ENCODE measurements at places on chromosomes 4 and X.
A peak's percentile ranks its signal among the peaks of the same experiment; 100 is the strongest.

DNA sequence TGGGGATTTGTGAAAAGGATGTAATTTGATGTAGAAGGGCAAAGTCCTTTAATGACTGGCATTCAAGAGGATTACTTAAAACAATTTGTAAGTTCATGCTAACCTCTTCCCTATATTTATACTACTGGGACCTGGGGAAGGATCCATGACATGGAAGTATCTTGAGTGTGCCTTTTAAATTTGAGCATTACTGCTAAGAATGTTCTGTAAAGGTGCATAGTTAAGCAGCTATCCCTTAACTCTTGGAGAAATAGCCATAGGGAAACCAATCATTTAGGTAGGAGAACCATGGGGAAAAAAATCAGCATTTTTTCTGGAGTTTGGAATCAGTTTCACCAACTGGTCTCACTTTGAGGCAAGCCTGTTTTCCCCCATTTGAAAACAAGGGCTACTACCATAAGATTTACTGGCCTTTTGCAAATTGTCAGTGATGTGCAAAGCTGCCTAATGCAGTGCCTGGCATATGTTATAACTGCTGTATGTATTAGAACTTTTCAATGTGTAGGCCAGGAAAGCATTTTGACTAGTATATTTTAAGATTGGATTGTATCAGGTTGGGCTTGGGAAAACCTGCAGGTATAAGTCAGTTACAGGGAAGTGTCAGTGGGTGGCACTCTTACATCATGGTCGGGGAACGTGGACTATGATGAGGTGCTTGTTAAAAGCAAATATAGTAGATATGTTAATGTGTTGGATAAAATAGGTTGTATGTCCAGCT, 72.1 kb downstream of the PRSS12 start:
- peak; percentile 63 for DNase-seq

- DNase-seq: no peak
Measured at GRCh38 chr4:146062340-146062739, 113.2 kb upstream of the LSM6 start.

GRCh38 chrX:119729408-119730201, 28.8 kb upstream of the SOWAHD start:
- DNase-seq: peak; percentile 75

GRCh38 chr4:98838977-98839618, 89.8 kb downstream of the EIF4E start:
- no peak for DNase-seq

DNA sequence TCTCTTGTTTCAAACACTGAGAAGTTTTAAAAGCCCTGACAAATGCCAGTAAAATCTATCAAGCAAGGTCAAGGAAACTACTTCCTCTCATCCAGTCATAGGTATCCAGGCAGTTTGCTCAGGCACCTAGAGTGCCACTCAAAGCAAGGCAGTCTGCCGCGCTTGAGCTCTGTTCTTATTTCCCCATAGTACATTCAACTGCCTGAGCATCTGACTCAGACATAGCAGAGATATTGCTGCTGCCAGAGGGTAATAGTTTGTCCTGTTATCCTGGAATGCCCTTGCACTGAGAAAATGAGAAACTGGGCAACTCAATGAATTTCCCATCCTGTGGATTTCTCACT, 16.1 kb upstream of the ATP8A1 start:
- no peak for DNase-seq

DNA sequence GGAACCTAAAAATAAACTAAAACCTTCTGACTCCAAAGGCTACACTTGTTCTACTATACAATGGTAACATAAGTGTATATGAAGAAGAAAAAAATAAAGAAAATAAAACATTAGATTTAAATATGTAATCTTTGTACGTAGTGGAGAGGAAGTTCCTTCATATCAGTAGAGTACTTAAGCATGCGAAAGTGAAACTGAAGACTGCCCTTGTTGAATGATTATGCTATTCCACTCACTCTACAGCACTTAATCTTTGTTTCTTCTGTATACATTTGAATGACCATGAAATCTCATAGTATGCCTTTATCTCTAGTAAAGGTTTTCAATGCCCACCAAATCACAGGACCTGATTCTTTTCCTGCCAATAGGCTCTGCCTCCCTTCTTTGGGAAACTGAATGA, 78.9 kb downstream of the NDST3 start:
- DNase-seq: no peak

- DNase-seq: no peak
Measured at GRCh38 chr4:70946939-70947338, 44.8 kb downstream of the MOB1B start.

DNA sequence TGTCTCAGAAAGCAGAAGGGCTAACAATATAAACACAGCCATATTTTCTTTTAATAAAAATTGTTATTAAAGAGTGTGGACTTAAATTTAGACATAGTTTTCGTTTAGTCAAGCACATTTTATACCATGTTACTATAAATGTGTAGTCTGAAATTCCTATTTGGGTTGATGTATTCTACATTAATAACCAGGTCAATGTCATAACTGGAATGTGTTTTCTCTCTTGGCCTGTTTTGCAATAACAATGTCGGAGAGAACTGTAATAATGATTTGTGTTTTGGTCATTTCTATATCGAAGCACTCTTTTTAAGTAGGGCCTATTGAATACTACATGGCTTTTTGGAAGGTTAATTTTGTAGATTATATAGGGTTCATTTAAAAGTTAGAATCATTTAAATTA, 5.5 kb downstream of the USO1 start:
- no peak for DNase-seq

DNA sequence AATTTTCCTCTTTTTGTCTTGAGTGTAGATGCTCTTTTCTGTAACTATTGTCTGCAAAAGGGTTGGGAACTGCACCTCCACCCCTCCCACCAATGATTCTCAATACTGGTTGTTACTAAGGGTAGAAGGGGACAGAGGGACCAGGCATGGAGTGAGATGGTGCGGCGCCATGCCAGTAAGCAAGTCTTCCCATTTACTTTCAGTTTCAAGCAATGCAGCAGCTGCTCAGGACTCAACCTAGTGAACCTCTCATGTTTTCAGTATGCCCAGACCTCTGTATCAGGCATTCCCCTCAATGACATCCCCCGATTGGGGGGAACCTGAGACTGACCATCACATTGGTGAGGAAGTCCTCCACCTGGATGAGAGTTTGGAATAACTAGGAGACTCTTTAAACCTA, 41.5 kb downstream of the ZNF81 start:
- no peak for DNase-seq

GRCh38 chr4:120156120-120156718, 89.6 kb upstream of the MAD2L1 start:
- peak; percentile 29 for DNase-seq

- DNase-seq: no peak
Measured at GRCh38 chr4:153987291-153987690, 198.4 kb upstream of the SFRP2 start.

DNA sequence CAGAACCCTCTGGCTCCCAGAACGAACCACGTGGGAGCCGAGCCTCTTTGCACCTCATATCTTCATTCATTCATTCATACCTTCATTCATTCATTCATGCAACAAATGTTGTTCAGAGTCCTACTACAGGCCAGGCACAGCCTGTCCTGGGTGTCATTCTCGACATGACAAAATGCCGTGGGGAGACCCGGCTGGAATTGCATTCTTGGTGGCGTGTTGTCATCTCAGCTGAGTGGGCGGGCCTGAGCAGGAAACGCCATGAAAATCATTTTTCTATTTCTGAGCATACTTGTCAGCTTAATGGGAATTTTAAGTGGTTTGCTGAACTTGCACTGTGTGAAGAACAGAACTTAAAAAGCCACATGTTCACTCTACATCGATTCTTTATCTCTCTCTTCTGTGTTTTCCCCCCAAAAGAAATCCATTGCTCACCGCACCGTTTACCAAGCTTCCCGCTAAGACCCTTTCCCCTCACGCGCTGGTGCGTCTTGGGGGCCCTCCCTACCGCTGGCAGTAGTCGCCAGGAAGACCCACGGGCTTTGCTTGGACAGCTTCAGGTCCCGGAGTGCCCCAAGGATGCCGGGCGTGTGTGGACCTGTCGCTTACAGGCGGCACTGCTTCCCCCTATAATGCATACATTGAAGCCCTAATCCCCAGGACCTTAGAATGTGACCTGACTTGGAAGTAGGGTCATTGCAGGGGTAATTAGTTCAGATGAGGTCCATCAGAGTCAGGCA, 41.6 kb upstream of the HMX1 start:
- DNase-seq: no peak

- no peak for DNase-seq
Measured at GRCh38 chr4:78602334-78602733, 50.8 kb downstream of the ANXA3 start.

GRCh38 chr4:79652738-79653137, 244.7 kb upstream of the GK2 start:
- no peak for DNase-seq

GRCh38 chr4:60366661-60367060, 833.5 kb upstream of the ADGRL3 start:
- no peak for DNase-seq

- no peak for DNase-seq
Measured at GRCh38 chrX:53211391-53211978, 13.5 kb downstream of the KDM5C start.

DNA sequence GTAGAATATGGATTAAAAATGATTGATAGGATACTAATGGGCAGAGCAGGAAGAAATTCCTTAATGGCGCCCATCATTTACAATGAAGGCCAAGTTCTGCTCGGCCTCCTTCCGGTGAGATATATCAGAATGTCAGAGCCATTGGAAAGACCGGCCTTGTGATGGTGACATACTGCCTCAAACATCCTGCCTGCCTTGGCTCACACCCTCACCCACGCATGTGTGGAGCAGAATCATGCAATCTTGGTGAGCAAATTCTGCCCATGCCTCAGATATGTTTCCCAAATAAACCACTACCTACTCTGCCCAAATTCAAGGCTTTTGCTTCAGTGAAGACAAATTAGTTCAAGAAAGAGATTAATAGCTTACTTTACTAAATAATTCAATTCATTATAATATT, 163.3 kb downstream of the MID1 start:
- no peak for DNase-seq

DNA sequence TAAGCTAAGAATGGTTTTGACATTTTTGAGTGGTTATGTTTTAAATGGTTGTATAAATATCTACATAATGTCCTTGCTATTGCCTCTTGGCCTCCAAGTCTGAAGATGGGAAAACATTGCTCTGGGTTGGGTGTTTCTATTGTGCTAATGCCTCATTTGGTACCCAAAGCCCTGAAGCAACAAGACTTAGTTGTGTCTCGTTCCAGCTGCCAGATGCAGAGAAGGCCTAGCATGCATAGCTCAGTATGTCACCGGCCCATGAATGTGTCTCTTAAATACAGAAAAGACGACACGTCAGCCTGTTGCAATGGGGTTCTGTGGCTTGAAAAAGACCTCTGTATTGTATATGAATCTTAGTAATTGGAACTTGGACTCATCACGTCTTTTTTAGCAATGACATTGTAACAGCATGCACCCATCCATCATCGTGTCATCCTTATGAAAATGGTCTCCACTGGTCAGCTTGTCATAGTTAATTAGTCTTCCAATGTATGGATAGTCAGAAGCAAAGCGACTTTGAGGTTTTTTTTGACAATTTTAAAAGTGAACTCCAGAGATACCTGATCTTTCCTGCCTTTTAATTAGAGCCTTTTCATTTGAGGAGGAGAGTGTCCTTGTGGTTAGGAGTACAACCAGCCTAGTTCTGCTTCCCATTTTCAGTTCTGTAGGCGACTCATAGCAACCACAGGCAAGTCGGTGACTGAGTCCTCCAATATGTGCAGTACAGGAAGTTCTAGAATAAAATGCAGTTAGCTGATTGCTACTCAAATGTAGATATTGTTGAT, 126.4 kb upstream of the GATB start:
- DNase-seq: no peak

DNA sequence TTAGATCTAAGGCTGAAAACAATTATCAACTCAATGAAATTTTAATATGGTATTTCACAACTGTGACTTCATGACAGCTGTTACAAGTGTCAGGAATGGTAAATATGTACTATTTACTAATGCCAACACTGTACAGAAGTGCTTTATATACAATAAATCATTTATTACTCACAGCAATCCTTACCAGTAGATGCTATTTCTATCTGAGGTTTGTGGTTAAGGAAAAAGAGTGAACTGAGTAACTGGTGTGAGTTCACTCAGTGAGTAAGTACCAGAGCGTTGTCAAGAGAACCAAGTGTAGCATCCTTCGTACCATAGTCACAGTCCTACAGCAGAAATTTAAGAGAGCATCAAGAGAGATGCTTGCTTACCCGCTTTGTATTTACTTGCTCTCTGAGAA, 23.3 kb downstream of the MTHFD2L start:
- DNase-seq: no peak

DNA sequence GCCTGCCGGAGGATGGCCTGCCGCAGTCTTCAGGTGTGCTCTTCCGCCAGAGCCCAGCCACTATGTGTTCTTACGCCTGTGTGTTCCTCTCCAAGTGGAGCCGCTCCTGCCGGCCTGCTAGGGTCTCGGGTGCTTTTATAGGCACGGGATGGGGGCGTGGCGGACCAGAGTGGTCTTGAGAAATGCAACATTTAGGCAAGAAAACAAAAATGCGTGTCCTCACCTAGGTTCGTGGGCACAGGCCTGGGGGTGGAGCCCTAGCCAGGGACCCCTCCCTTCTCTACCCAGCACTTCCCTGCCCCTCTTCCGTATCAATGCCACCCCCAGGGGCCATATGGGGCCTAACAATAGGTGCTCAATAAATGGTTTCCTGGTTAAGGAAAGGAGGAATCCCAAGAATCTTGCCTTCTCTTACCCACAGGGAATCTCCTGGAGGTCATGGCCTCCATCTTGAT, 34.4 kb upstream of the LRBA start:
- no peak for DNase-seq

DNA sequence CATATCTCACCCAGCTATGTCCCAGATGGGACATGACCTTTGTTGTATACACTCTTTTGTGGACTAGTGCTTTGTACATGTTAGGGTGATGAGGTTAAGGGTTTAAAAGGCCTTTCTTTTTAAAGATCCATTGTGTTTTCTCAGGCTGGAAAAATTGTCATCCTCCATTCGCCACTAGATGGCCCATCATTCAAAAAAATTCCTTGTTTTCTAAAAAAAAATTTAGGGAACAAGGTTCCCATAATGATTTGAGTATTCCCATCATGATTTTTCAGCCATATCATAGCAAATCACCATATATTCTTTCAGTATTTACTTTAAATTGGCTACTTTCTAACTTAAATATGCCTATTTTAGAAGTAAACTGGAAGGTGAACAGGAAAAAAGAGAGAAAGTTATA, 91.9 kb upstream of the TMEM164 start:
- DNase-seq: no peak

DNA sequence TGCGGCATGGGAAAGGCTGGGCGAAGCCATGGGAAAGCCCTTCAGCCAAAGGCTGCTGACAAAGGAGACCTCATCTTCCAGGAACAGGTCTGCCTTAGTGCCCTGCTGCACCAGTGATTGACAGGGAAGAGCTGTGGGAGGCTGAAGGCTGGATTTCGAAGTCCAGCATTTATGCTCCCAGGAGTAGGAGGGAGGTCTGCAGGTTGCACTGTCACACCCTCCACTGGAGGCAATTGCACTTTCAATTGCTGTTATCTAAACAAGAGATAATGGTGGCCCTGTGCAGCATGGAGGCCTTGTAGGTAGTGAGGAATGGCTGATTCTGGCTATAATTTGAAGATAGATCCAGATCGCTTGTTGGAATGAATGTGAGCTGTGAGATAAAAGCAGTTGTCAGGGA, 43.7 kb downstream of the FAM114A1 start:
- no peak for DNase-seq

All from activated naive CD4-positive, alpha-beta T cell treated with anti-CD3 and anti-CD28 coated beads, Interleukin-2, amount 10 ng/mL, durations not matched to agents 7 days and 5 days (primary cell).